ENCODE measurements at places on chromosomes 7 and 10.

GRCh38 chr10:27801171-27801785, 55.7 kb upstream of the MKX start:
- no peak overlapping the region for H3K4me3 ChIP-seq
- ATAC-seq: no peak
- H3K36me3 ChIP-seq: no peaks in the 10 kb centered on the region
- H3K4me1 ChIP-seq: no peaks in the 10 kb centered on the region
- no peak overlapping the region for H3K27ac ChIP-seq
- H3K27me3 ChIP-seq: peaks cover 26% of the 10 kb centered on the region

- H3K36me3 ChIP-seq: no peaks in the 10 kb centered on the region
- H3K27me3 ChIP-seq: no peaks in the 10 kb centered on the region
- no peak overlapping the region for H3K4me3 ChIP-seq
- no peaks in the 10 kb centered on the region for H3K4me1 ChIP-seq
- H3K27ac ChIP-seq: no peak overlapping the region
These were observed 143.1 kb downstream of the BMPER start for GRCh38 chr7:34048445-34048844.

- H3K4me1 ChIP-seq: no peaks in the 10 kb centered on the region
- no peak overlapping the region for H3K27ac ChIP-seq
- peaks cover 6% of the 10 kb centered on the region for H3K27me3 ChIP-seq
- no peak overlapping the region for H3K4me3 ChIP-seq
These were observed 593.1 kb downstream of the SORCS1 start for GRCh38 chr10:106571192-106571946.

GRCh38 chr7:121546632-121547543, 150.8 kb upstream of the FAM3C start:
- H3K27ac ChIP-seq: no peak overlapping the region
- H3K27me3 ChIP-seq: no peaks in the 10 kb centered on the region
- ATAC-seq: no peak
- no peaks in the 10 kb centered on the region for H3K36me3 ChIP-seq
- H3K4me1 ChIP-seq: peaks cover 5% of the 10 kb centered on the region

- peak overlapping the region; percentile 54 for H3K4me3 ChIP-seq
- peaks cover 25% of the 10 kb centered on the region for H3K36me3 ChIP-seq
- no peak overlapping the region for H3K27ac ChIP-seq
- no peak for ATAC-seq
- peaks cover 7% of the 10 kb centered on the region for H3K27me3 ChIP-seq
- H3K4me1 ChIP-seq: peaks cover 12% of the 10 kb centered on the region
These were observed 952 bp upstream of the MAFK start for GRCh38 chr7:1529383-1530116.

GRCh38 chr10:49009199-49009979, 69.7 kb upstream of the LRRC18 start:
- H3K4me3 ChIP-seq: no peak overlapping the region
- no peak for ATAC-seq
- no peak overlapping the region for H3K27ac ChIP-seq
- H3K27me3 ChIP-seq: peaks cover 7% of the 10 kb centered on the region

- H3K27ac ChIP-seq: no peak overlapping the region
- no peaks in the 10 kb centered on the region for H3K36me3 ChIP-seq
- no peaks in the 10 kb centered on the region for H3K27me3 ChIP-seq
- H3K4me3 ChIP-seq: peak overlapping the region; percentile 48
- ATAC-seq: peak; percentile 79
These were observed 7.6 kb downstream of the HACD1 start for GRCh38 chr10:17609523-17610079.

GRCh38 chr10:126066456-126066855, 170.1 kb downstream of the FANK1 start:
- H3K27me3 ChIP-seq: peaks cover under 1% of the 10 kb centered on the region
- H3K27ac ChIP-seq: no peak overlapping the region
- ATAC-seq: no peak
- H3K4me3 ChIP-seq: no peak overlapping the region

DNA sequence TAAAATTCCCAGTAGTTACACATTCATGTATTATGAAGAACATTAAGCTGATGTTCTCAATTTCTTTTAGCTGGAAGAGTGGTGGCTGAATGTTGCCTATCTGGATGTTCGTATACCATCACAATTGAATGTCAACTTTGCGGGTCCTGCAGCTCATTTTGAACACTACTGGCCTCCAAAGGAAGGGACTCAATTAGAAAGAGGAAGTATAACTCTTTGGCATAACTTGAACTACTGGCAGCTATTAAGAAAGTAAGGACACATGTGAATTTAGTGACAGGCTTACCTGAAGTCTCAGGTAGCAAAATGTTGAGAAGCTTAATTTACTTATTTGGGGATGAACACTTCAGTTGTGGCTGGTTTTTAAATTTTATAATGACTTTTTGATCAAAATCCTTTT, 15.9 kb downstream of the CROT start:
- H3K27ac ChIP-seq: no peak overlapping the region
- peaks cover 40% of the 10 kb centered on the region for H3K36me3 ChIP-seq
- no peaks in the 10 kb centered on the region for H3K27me3 ChIP-seq
- H3K4me1 ChIP-seq: no peaks in the 10 kb centered on the region
- ATAC-seq: no peak

DNA sequence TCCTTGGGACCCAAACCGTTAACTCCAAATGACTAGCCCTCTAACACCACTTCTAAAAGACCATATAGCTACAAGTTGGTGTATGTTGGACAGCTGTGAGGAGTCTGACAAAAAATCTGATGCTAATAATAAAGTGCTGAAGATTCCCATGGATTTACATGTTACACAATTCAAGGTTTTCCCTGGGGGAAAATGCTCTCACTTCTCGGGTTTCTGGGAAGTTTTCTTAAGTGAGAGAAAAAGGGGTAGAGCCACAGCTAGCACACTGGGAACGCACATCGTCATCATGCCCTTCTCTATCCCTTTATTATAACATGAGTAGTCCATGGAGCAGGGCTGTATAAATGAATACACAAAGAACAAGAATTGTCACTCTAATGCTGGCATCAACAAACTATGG, 162.1 kb downstream of the CHCHD3 start:
- no peak overlapping the region for H3K4me3 ChIP-seq
- H3K36me3 ChIP-seq: peaks cover 12% of the 10 kb centered on the region
- no peaks in the 10 kb centered on the region for H3K27me3 ChIP-seq
- ATAC-seq: no peak
- no peak overlapping the region for H3K27ac ChIP-seq

GRCh38 chr10:106280896-106281460, 883.5 kb downstream of the SORCS1 start:
- ATAC-seq: no peak
- H3K27me3 ChIP-seq: no peaks in the 10 kb centered on the region
- no peaks in the 10 kb centered on the region for H3K4me1 ChIP-seq
- H3K27ac ChIP-seq: no peak overlapping the region

DNA sequence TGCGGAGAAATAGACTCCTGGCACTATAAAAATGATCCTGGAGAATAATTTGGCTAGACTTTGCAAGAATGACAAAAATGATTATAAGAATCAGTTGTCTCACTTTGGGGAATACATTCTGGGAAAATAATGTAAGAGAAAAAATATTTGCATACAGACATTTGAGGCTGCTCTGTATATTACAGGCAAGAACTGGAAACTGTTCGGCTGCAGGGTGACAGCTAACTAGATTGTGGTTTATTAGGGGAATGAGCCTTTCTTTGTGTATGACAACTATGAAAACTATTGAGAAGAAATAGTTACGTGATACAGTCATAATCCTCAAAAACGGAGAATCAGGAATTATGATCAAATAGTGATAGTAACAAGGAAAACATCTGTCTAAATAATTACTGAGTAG, 8.6 kb downstream of the TRIM56 start:
- no peak overlapping the region for H3K4me3 ChIP-seq
- H3K27me3 ChIP-seq: no peaks in the 10 kb centered on the region

DNA sequence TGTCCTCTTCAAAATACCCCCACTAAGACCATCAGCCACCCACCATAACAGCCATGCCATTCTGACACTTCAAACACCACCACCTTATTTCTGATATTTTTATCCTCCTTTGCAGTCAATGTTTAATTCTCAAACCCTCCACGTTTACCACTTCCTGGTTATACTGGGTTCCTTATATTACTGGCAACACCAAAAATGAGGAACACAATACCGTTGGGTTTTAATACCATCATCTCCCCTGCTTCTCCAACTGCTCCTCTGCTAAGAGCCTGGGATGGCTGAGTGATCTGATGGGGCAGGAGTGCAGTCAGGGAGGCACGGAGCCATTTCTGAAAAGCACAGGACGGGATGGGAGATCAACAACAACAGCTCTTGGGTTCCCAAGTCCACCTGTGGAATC, 140.5 kb downstream of the CHCHD3 start:
- H3K36me3 ChIP-seq: peaks cover 7% of the 10 kb centered on the region
- peaks cover 6% of the 10 kb centered on the region for H3K4me1 ChIP-seq
- no peaks in the 10 kb centered on the region for H3K27me3 ChIP-seq
- H3K4me3 ChIP-seq: no peak overlapping the region
- ATAC-seq: no peak

- no peak for ATAC-seq
- peaks cover 79% of the 10 kb centered on the region for H3K36me3 ChIP-seq
- H3K4me3 ChIP-seq: no peak overlapping the region
- no peak overlapping the region for H3K27ac ChIP-seq
- H3K27me3 ChIP-seq: no peaks in the 10 kb centered on the region
These were observed 45.2 kb downstream of the STAM start for GRCh38 chr10:17689137-17689536.

DNA sequence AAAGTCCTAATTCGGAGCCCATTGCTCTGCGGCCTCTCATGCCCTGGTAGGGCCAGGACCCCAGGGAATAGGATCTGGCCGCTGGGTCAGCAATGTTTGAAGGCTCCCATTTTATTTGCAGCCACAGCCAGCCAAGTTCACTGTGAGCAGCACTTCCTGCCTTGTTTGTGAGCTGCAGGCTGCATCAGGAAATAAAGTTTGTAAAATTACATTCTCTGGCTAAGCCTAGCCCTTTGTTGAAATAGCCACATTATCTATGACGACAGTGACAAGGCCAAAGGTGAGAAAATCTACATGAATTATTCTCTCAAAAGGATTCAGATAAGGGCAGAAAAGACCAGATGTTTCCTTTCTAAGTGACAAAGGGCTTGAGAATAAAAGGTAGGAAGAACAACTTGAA, 23.7 kb upstream of the ITGB1 start:
- H3K27ac ChIP-seq: no peak overlapping the region
- no peak for ATAC-seq
- H3K4me1 ChIP-seq: peaks cover 19% of the 10 kb centered on the region
- no peaks in the 10 kb centered on the region for H3K36me3 ChIP-seq

GRCh38 chr7:158006841-158007696, 580.6 kb downstream of the PTPRN2 start:
- peaks cover 1% of the 10 kb centered on the region for H3K27me3 ChIP-seq
- H3K4me3 ChIP-seq: no peak overlapping the region
- ATAC-seq: no peak
- H3K4me1 ChIP-seq: peaks cover 4% of the 10 kb centered on the region
- no peak overlapping the region for H3K27ac ChIP-seq

- no peak overlapping the region for H3K27ac ChIP-seq
- H3K27me3 ChIP-seq: peaks cover 10% of the 10 kb centered on the region
- no peak for ATAC-seq
These were observed 93.2 kb downstream of the ZRANB1 start for GRCh38 chr10:125035136-125035535.

- H3K4me1 ChIP-seq: peaks cover 6% of the 10 kb centered on the region
- H3K27me3 ChIP-seq: peaks cover 4% of the 10 kb centered on the region
- ATAC-seq: no peak
- H3K36me3 ChIP-seq: no peaks in the 10 kb centered on the region
- no peak overlapping the region for H3K4me3 ChIP-seq
These were observed 22.7 kb upstream of the TRUB1 start for GRCh38 chr10:114915294-114915693.

DNA sequence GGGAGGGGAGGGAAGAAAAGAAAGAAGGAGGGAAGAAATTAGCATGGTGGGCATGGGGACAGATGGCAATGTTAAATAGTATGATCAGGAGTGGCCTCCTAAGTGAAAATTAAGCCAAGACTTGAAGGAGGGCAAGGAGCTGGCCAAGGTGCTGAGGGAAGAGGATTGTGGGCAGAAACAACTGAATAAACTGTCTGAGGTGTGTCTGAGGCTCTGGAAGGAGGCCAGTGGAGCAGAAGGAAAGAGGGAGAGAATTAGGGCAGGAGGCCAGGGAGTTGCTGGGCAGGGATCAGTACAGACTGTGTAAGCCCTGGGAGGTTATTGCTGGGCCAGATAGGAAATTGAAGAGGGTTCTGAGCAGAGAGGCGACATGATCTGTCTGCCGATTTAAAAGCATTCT, 40.6 kb upstream of the VKORC1L1 start:
- H3K4me3 ChIP-seq: no peak overlapping the region
- H3K27me3 ChIP-seq: no peaks in the 10 kb centered on the region
- peaks cover 7% of the 10 kb centered on the region for H3K4me1 ChIP-seq
- H3K27ac ChIP-seq: no peak overlapping the region

Measured in activated T-helper 17 cell treated with anti-CD3 and anti-CD28 coated beads, Interleukin-2, amount 50 U/mL, for 72 hours (primary cell).